ENCODE measurements at places on chromosomes 6 and 20.

DNA sequence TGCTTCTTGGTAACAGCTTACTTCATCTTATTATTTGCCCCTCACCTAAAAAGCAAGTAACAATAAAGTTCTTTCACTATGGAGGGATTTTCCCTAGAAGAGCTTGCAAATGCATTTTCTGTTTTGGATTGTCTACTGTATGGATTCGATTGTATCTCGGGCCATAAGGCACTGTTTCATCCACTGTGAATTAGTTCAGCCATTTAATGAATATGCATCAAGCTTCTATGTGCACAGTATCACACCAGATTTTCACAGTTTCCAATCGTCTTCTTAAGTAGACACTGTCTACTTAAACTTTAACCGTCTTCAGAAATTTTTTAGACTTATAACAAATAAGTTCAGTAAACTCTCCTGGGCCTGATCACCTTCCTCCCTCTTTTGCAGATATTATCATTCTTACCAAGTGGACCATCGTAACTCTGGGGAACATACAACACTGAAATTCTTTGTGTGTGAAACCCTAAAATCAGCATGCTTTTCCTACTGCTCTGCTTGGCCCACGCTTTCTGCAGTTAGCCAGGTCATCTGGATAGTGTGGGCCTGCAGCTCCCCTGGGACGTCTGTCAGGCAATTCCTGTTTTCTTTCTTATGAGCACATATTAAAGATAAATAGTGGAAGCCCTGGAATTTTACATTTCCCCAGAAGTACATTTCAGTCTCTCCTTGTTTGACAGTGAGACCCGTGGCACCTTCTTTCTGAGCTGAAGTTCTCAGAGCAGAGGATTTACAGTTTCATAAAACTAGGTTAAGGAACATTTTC is 136.5 kb upstream of the PDE10A start:
- no peak for DNase-seq

DNA sequence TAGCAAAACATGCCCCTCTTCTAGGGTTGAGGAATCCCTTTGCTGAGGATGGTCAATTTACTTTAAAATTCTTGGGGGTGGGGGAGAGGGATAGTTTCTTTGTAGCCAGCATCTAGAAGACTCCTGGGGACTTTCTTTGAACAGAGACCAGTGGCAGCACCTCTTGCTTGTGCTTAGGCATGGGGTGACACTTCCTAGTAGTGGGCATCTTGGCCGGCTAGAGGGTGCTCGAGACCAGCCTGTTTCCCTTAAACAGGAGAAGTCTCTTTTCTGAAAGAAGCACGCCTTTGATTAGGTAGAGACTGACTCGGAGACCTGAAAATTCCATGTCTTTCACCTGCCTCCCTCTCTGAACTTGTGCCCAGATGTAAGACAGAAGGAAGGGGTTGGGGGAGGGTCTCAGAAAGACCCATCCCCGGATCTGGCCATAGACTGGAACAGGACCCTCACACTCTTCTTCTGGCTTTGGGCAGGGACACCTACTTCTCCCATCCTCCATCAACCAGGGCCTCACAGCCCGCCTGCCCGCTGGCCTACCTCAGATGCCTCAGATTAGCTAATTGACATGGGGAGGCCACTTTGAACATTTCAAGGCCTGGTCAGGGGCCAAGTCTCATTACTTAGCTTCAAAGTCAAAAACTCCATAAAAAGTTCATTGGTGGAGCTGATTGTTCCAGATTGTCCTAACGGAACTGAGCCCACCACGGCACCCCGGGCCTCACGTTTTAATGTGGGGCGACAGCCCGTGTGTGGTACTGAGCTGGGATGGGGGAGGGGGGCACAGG is 172.2 kb downstream of the CDC5L start:
- no peak for DNase-seq

DNA sequence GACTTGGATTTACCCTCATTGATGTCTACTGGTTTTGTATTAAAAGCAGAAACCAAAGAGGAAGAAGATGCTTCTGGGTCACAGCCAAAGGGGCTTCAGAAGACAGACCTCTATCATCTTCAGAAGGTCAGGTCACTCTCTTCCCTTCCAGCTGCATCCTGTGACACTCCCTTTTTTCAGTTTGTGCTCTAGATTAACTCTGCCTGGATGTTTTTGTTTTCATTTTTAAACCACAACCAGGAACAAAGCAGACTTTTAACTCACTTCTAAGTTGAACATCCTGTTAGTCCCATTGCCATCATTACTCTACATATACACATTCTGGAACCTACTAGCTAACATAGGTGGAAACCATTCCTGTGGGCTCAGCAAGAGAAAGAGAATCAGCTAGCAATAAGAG is 45.2 kb downstream of the AKIRIN2 start:
- no peak for DNase-seq

GRCh38 chr6:157679605-157680580 is 143.2 kb upstream of the SNX9 start:
- no peak for DNase-seq

DNA sequence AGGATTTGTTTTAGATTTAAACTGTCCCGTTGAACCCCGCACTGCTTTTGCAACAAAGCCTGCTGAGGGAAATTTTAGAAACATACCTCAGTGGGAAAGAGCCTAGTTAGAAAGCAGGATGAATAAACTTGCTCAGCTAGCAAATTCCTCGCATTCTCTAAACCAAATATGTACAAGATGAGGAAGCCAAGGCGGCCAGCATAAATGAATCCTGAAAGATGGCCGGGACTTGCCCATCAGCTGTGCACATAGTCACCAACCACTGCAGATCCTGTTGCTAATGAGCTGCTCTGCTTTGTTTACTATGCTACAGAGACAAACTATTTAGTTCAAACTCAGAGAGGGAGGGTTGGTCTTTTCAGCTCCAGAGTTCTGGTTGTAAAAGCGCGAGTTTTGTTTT is 49.0 kb downstream of the TMEM170B start:
- no peak for DNase-seq

GRCh38 chr20:10498200-10498599 is 63.1 kb downstream of the SLX4IP start:
- DNase-seq: no peak

- no peak for DNase-seq
Observed at GRCh38 chr6:38091613-38092012, 272.1 kb downstream of the ZFAND3 start.

GRCh38 chr6:16150098-16150497 is 21.2 kb downstream of the MYLIP start:
- no peak for DNase-seq

- DNase-seq: no peak
Observed at GRCh38 chr6:142530566-142530965, 228.8 kb downstream of the ADGRG6 start.

DNA sequence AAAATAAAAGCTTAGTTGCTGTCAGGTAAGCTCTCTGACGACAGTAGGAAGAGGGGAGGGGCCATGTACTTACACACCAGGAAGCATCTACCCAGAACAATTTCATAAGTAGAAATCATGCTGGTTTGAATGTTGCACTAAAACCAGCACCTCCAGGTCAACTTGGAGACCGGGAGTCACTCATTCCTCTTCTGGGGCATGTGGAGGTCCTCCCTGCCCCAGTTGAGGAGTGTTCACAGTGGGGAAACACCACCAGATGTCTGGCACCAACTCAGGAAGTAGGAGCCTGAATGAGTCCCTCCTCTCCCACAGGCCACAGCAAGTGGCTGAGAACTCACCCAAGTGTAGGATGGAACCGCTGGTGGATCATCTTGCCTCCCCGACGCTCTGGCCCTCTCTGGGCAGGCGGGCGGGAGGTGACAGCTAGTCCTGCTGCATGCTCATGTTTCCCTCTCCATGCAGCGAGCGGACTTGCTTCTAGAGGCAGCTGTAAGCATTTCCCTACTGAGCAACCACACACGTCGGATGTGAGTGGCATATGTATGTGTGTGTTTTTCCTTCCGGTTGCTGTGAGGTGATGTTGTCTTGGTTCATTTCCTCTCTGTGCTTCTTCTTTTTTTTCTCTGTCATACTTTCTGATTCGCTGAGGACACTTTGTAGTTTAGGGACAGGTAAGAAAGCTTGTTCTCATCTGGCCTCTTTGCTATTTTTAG is 149.5 kb upstream of the NEDD9 start:
- DNase-seq: no peak

- no peak for DNase-seq
Observed at GRCh38 chr6:41755895-41756294, 8.7 kb upstream of the PGC start.

DNA sequence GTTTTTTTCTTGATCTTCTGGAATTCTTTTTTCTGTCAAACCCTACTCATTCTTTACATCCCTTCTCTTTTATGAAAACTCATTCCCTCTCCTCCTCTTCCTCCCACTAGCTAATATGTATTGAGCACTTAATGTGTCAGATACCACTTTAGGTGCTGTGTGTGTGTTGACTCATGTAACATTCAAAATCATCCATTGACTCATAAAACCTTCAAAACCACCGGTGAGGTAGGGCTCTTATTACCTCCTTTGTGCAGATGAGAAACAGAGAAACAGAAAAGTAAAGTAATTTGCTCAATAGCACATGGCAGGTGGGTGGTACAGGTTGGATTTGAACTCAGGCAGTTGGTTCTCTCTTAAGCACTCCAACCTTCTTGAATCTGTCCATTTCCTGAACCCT is 136.3 kb upstream of the NEDD9 start:
- DNase-seq: no peak

- no peak for DNase-seq
Observed at GRCh38 chr20:58666702-58667101, 15.6 kb downstream of the STX16 start.

DNA sequence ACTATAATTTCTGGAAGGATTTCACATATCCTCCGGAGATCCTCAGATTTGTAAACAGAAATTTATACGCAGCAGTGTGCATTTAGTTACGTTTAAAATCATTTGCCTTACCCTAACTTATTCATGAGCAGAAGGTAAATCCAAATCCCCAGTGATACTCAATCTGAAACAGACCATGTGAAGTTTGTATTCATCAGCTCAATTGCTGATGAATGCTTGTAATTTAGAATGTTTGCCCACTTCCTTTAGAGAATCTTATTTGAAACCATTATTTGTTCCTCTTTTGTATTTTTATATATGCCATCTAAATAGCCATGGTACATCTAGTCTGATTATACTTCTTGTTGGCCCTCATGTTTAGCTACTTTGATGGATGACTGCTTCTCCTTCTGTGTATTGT is 15.4 kb downstream of the TAAR1 start:
- DNase-seq: no peak

GRCh38 chr6:111480988-111481822 is 1.8 kb downstream of the REV3L start:
- DNase-seq: no peak

- DNase-seq: no peak
Observed at GRCh38 chr6:75220357-75220756, 14.5 kb upstream of the COL12A1 start.

- DNase-seq: no peak
Observed at GRCh38 chr20:17771206-17772004, 71.6 kb downstream of the BANF2 start.

- DNase-seq: no peak
Observed at GRCh38 chr20:3250091-3250504, 11.1 kb upstream of the SLC4A11 start.

- DNase-seq: no peak
Observed at GRCh38 chr6:37520926-37521325, 21.2 kb upstream of the CCDC167 start.

- no peak for DNase-seq
Observed at GRCh38 chr6:116365743-116366142, 5.0 kb upstream of the DSE start.

DNA sequence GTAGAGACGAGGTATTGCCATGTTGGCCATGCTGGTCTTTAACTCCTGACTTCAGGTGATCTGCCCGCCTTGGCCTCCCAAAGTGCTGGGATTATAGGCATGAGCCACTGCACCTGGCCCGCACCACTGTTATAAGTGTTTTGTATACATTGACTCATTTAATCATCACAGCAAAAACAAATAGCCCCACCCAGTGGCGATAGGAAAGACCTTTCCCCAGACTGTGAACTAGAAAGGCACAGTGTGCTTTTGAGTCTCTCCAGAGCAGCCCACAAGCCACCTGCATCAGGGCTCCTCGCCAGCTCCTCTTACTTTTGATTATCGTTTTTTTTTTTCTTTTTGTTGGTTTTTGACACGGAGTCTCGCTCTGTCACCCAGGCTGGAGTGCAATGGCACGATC is 27.9 kb upstream of the ZFP64 start:
- DNase-seq: no peak

- no peak for DNase-seq
Observed at GRCh38 chr6:42295677-42296076, 78.0 kb upstream of the MRPS10 start.

DNA sequence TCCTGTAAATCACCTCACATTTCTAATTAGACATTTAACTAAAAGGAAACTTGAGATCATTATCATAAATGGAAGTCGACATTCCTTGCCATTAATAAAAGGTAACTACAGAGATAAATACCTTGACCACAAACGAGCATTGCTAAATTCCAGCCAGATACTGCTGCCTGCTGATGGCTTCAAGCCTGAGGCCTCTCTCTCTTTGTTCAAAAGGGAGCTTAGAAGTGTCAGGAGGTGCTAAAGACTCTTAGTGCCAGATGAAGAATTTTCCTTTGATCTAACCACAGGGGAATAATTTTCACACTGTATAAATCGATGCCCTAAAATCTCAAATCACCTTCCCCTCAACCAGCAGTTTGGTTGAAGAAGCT is 248.2 kb upstream of the PMEPA1 start:
- no peak for DNase-seq

DNA sequence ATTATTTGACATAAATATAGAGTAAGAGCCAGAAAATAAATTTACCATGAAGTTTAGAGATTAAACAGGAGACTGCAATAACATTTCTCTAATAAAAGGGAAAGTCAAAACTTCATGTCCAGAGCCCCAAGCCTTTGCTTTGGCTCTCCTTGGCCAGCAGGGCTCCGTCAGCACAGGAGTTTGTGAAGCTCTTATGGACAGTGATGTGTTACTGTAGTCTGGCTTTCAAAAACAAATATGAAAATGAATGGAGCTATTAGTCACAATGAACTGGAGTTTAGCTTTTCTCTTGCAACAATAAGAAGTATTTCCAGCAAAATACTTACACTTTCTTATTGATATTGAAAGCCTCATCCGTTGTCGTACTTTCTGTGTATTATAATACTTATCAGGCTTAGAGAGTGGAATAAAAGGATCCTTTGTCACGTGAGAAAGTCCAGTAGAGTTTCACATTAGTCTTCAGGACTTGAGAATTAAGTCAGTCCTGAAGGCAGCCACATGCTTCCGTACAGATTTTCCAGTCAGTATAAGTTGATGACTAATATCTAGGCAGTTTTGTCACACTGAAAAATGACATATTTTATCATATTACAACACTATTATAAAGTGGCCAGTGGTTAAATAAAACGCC is 117.0 kb upstream of the PRL start:
- DNase-seq: no peak

DNA sequence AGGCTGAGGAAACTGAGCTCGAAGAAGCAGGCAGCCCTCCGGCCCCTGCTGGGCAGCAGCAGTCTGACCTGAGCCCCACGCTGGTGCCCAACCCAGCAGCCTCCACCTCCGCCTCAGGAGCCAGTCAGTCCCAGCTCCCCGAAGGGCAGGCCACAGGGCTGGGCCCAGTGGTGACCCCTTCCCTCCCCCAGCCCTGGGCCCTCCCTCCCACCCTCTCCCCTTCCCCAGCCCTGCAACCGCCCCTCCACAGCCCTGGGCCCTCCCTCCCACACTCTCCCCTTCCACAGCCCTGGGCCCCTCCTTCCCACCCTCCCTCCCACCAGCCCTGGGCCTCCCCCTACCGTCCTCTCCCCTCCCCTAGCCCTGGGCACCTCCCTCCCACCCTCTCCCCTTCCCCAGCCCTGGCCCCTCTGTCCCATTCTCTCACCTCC is 115.0 kb downstream of the TAF4 start:
- no peak for DNase-seq
